Heart right ventricle (tissue), 16 donors: ENCODE measurements at places on chromosomes 1 and 21. TPM values are rescaled to one million over a fixed set of nuclear protein-coding genes. Genes with fewer than 3 reads are reported as not detected.
A peak's percentile ranks its signal among the peaks of the same experiment; 100 is the strongest.

DNA sequence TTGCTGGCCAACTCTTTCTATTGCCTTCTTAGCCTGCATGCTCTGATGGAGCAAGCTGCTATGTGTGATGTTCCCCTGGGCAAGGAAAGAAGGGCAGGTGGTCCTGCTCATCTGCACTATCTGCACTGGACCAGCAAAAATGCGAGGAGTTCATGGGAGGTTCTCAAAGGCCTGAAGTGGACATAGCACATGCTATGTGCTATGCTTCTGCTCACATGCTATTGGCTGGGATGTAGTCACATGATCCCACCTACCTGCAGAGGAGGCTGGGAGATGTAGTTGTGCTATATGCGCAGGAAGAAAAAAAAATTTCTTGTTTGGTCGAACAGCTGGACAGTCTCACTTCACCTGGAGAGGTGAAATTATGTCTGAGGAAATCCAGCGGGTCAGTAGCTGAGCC, 587.7 kb downstream of the MATN1 start:
- DNase-seq = no peak

DNA sequence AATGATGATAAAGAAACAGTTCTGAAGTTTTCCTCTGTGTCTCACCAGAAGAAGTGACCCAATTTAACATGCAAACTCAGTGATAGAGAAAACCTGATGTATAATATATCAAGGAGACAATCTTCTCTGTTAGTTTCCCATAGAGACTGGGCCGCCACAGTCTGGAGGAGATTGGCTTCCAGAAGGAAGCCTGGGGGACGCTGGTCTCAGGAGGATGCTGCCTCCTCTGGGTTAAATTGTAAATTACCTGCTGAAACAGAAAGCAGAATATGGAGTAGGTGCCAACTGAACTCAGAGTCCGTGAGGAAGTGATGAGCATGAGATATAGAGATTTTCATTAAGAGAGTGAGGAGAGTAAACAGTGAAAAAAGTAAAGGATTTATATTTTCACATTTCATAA, 15.8 kb downstream of the OR14I1 start:
- DNase-seq = no peak

- DNase-seq = peak; percentile 32
Measured at GRCh38 chr1:230823426-230823825, 44.9 kb downstream of the C1orf198 start.

Gene SV2A
- 0.26 TPM for total RNA-seq

GRCh38 chr1:145997718-145998023, 1.3 kb upstream of the TXNIP start:
- DNase-seq = no peak

DNA sequence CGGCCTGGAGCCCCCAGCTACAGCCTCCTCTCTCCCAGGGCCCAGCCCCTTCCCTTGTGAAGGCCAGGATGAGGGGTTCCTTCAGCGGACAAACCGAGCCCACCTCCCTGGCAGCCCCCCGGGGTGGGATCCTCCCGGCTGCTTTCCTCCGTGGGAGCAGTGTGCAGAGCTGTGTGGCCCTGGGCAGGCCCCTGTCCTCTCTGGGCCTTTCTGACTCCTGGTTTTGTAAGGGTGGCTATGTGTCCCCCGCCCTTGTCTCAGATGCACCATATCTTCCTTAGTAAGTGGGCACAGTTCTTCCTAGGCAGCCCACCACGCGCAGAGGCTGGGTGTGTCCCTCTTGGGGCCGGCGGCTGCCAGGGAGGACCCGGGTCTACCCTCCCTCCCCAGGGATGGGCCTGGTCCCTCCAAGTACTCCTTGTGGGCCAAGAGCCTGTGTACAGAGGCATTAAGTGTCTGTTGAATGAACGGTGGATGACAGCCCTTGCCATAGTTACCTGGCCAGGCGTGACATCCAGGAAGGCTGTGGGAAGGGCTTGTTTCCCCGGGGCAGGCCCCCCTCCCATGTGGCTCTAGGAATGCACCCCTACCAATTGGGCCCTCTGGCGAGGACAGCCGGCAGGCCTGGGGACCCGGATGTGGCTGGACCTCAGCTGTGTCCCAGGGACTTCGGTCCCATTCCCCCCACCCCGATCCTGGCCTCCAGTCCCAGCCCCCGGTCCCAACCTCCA, 3.8 kb downstream of the SMIM1 start:
- DNase-seq = peak; percentile 12

DNA sequence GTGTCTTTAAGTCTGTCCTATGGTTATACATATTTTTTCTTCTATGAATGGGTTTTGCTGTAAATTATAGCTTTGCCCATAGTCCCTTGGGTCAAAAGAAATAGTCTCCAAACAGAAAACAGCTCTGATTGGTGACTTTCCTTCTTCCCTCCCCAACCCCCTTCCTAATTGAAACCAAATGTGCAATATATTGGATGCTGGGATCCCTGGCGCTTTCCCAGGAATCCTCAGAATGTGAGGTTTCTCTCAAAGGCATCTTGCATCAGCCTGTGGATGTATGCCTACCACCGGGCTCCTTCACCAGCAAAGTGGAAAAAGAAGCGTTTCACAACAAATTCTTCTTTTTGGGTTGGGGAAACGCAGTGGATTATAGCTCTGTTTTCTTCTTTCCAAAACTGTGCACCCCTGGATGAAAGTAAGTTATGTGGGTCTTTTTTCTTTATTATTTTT, at the start of gene DDR2:
Gene DDR2, plus strand, starts transcription at position 248 of the 450 bp plus-strand sequence. CDS start 86,600 bp downstream, outside the sequence.
- peak; percentile 59 for DNase-seq

DNA sequence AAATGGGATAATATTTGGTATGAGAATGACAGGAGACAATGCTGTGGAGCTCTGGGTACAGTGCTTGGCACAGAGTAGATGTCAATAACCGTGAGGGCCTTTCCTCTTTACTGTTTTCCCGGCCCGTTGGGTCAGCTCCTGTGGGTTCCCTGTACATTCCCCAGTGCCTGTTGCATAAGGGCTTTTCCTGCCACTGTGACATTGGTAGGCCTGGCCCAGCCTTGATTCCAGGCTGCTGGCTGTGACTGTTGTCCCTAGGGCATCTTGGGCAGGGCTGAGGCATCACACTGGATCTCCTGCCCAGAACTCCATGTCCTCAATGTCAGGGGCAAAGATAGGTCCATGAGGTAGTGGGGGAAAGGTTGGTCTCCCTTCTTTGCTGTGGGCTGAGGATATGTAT, 25.8 kb upstream of the MYCL start:
- no peak for DNase-seq

Gene KLF17
- total RNA-seq = not detected

GRCh38 chr1:168504064-168504837, 39.5 kb downstream of the XCL2 start:
- DNase-seq = no peak

GRCh38 chr21:42423685-42424084, 20.0 kb downstream of the UBASH3A start:
- no peak for DNase-seq

DNA sequence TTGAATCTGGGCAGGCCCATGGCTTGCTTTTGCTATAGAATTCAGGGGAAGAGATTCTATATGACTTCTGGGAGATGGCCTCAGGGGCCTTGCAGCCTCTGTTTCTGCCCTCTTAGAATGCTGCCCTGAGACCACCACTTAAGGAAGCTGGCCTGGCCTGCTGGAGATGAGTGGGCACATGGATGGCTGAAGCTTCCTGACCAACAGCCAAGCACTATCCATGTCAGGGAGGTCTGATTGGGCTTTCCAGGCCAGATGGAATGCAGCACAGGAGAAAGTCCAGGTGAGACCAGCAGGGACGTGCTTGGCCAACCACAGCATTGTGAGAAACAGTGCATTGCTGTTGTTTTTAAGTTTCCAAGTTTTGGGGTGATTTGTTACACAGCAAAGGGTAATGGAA, 308.1 kb downstream of the PTPRU start:
- DNase-seq = no peak

DNA sequence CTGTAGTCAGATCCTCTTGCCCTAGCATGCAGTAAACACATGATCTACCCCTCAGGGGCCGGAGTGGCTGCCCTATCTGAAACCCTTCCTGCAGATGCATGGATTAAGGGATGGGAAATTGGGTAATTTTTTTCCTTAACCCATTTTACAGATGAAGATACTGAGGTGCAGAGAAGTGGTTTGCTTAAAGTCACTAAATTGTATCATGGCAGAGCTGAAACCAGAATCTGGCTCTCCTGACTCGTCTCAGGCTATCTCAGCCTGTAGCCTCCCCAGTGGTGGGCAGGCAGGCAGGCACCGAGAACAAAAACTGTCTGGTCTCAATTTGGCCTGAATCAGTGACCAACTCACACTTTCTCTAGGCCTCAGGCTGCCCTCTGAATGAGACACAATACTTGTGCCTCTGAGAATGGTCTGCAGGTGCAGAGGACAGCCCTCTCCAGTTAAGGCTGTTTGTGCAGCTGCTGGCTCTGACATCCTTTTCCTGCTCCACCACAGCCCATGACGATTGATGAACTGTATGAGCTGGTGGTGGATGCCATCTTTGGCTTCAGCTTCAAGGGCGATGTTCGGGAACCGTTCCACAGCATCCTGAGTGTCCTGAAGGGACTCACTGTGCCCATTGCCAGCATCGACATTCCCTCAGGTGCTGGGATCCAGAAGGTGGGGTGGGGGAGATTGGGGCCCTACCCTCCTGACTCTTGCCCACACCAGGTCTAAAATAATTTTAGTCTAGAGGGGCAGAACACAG, 1.5 kb downstream of the NAXE start:
- no peak for DNase-seq

Gene IFFO2
- total RNA-seq = 4.7 TPM

Gene PLA2G2F
- total RNA-seq = not detected

GRCh38 chr1:15358565-15359133, 51.0 kb upstream of the EFHD2 start:
- no peak for DNase-seq

DNA sequence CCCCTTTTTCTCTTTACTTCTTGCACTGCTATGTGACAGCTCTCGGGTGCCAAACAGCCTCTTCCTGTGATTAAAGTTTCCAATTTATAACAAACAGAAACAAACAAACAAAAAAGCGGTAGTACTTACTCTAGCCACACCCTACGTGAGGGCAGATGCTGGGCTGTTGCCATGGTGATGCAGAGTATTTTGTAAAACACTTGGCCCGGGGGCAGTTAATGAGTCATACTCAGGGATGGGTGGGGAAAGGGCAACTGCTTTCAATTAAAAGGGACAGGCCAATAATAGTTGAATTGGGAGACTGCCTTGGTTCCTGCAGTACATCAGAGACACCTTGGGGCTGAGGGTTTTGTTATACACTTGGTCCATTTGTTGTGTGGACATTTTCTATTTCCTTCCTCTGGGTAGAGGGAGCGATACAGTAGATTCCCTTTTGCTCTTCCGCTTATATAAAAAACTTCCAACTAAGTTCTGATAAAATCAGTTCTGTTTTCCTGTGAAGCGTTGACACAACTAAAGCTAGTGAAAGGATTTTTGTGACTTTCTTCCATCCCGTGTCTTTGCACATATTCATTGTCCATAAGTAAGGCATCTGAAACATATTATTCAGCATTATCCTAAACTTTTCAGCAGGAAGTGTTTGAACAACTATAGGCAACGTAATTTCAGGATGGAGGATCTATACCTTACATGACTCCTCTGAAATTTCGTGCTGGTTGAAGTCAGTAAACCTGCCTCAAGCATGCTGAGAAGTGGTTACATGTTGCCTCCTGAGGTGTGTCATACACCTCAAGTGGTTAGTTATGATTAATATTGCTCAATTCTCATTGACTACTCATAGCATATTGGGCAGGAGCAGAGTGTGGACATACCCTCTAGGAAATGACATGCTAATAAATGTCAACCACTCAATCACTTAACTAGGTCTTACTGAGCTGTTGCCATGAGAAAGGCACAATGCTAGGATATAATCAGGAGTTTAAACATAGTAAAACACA, 36.7 kb upstream of the THEM4 start:
- DNase-seq = peak; percentile 76

DNA sequence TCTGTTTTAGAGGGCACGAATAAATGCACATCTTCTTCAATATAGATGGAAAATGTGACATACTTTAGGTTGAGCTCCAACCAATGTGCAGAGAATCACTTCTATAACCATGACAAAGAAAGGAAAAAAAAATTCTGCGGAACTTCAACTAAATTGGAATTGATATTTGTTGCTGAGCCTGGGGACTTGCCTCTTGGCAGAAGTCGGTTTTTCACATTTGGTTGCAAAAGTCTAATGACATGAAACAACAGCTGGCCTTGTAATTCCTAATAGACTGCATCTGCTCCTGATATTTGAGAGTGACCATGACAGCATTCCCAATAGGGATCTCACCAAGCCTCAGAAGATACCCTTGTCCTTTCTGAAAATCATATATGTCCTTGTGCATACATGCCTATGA, 112.8 kb downstream of the PRRX1 start:
- no peak for DNase-seq

DNA sequence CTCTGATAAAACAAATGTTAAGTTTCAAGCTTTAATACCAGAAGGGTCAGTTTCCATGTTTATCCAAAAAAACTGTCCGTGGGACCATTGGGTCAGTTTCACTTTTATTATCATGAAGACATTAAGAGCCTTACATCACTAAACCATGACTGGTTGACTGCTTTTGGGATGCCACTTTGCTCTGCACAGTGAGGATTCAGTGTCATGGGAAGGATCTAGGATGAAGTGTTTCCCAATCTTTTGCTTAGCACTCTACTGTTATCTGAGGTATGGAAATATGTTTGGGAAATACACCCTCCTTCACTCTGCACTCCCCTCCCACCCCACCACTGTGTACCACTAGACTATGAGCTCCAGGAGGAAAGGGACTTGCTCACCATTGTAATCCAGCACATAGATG, 16.3 kb downstream of the RPS6KC1 start:
- DNase-seq = no peak

DNA sequence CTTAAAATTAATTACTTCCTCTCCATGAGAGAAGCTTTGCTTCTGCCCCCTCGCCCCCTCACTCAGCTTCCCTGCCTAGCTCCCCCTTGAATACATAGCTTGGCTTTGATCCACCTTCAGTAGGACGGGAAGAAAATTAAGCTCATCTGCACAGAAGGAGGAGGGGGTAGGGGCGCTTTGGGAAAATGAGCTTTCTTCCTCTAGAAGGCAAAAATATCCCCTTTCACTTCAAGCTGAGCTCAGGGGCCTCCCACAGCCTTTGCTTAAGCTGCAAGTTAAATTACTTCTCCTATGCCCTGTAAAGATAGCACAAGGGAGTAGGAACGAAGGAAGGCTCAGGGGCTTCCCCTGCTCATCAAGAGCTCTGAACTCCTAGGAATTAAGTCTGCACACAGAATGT, 65.2 kb upstream of the GOLT1A start:
- no peak for DNase-seq

- DNase-seq = no peak
Measured at GRCh38 chr1:70284366-70284765, 63.2 kb downstream of the SRSF11 start.

GRCh38 chr21:31310750-31311149, 33.3 kb downstream of the TIAM1 start:
- DNase-seq = no peak

DNA sequence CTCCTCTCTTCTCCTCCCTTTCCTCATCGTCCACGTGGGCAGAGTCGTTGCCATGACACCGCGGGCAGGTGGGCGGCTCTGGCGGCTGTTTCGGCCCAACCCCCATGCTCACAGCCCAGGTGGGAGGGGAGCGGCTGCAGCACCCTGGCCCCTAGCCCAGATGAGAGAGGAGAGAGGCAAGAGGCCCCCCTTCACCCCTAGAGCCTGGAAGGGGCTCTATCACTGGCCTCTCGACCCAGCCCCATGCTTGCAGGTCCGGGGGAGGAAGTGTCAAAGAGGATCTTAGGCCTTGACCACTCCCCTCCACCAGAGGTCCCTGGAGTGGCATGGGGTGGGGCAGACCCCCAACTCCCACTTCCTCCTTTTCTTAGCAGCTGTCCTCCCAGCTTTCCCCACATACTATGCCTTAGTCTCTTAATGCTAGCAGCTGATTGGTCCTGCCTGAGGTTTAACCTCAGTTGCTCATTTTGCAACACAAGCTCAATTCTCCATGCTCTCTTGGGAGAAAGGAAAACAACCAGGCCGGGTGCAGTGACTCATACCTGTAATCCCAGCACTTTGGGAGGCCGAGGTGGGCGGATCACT, 10.4 kb downstream of the DLGAP3 start:
- no peak for DNase-seq
